ENCODE measurements at places on chromosomes 2 and 18. TPM values are rescaled to one million over a fixed set of nuclear protein-coding genes. Genes with fewer than 3 reads are reported as not detected.

Gene CNRIP1
- 46.5 TPM for polyA plus RNA-seq

DNA sequence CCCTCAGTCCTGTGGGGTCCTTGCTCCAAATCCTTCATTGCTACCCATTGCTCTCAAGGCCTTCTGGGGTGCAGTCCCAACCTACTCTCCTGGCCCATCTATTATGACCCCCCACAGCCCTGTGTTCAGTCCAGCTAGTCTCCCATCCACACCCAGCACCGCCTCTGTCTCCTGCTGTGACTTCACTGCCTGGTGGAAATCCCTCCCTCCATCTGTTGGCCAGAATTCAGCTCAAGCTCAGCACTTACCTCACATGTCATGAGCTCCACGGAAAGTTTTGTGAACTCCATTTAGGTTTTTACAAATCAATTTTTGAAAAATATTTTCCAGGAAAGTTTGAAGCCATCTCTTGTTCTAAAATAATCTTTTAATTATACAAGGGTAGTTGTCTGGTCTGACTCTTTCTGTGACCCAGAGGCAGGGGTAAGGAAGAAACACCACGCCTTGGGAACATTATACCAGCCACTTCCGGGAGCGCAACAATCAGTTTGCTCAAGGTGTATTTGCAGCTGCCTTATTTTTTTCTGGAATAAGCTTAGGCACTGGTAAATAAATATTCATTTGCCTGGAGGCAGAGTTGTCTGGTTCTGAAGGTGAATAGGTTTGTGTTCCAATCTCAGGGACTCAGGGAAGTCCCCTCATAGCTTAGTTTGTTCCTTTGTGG is 110.8 kb downstream of the VIT start:
- no peak for DNase-seq

DNA sequence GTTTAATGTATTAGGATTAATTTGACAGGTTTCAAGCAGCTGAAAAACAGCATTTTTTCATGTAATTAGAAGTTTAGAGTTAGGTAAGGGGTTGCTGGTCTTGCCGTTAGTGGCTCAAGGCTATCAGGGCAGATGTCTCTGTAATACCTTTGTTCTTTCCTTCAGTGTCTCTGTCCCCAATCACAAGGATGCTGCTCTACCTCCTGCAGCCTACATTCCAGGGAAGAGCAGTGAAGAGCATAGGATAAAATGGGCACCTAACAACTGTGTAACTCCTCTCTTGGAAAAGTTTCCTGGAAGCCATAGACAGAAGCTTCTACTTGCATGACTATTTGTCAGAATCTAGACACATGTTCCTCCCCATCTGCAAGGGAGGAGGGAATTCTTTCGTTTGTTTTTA is 9.4 kb upstream of the SERPINB7 start:
- DNase-seq = no peak

GRCh38 chr2:770776-771175 is 93.6 kb upstream of the TMEM18 start:
- no peak for DNase-seq

- DNase-seq = no peak
These were observed 124.8 kb downstream of the MSTN start for GRCh38 chr2:189937691-189938090.

DNA sequence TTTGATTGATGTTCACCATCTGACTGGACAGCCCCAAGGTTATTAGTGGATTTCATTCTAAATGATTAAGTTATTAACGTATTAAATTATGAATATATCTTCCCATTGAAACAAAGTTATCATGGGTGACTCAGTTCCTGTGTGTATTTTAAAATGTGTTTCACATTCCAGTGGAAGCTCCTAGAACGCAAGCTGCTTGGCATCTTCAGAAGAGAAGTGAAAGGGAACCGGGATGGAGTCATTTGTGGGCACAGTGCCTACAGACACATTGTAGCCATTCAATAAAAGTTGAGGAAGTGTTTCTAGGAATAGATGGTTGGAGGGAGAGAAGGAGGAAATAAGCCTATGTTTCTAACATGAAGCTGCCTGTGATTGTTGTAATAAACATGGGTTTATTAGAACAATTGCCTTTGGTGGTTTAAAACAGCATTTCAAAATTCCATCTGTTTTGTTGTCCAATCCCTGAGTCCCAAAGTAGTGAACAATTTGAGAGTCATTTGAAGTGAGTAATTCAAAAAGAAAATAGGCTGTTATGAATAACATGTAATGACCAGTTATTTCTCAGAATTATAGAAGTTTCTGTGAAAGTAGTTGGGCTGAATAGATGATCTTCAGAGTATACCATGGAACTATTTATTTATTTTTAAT is 143.5 kb downstream of the PKP4 start:
- DNase-seq = peak; percentile 31

DNA sequence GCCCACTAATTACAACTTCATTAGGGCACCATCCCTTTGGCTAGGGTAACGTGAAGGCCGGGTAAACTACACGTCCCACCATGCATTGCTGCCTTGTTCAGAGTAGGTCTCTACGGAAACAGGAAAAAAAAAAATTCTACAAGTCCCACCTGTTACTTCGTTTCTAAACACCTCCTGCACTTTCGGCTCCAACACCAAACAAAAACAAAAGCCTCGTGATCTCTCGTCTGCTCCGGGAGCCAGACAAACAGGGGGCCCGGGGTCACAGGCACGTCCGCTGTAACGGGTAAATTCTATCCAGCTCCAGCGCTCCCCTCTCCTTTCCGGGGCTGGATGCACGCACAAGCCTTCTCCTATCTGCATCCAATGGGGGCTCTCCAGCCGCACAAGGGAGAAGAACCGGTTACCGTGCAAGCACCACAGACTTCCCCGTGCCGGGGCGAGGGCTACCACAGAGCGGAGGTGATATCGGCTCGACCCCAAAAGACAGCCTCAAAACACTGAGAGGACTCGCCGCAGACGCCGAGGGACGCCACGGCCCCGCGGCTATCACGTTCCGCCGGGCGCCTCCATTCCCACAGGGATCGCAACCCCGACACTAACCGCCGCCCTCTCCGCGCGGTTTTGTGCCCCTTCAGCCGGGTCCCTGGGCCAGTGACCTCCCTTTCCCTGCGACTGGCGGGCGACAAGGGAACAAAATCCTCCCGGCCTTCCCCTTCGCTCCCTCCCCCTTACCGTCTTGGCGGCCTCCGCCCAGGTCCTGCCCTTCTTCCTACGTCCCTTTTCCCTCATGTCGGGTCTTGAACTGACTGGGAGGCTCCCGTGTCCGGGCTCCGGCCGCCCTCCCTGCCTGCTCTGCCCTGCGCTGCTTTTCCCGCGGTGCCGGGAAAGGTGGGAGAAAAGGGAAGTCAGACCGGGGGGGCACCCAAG is 591 bp downstream of the ASXL2 start:
- peak; percentile 63 for DNase-seq

DNA sequence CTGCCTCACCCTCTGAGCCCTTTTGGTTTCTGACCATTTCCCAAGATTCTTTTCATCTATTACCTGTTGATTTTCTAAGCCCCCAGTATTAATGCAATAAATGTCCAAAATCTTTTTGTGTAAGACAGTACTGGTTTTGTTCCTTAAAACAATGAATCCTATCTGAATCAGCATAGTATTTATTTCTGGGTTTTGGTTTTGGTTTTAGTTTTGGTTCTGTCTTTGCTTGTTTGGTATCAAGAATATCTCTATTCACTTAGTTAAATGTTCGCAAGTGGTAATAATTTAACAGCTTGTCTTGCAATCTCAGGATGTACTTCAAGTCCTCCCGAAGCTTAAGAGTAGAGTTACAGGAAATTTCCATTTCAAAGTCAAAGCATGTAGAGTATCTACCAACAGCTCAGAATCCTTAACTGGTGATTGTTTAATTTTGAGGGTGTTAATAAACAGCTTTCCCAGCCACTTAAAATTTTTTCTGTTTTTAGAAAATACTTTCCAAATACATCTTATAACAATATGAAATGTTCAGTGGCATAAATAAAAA is 67.7 kb upstream of the NEDD4L start:
- DNase-seq = peak; percentile 24

Gene ANKRD62
- 0.10 TPM for polyA plus RNA-seq

GRCh38 chr2:230697676-230698075 is 15.0 kb upstream of the CAB39 start:
- DNase-seq = no peak
